Dorsolateral prefrontal cortex (tissue), 122 donors: ENCODE measurements at places on chromosomes 4 and X.

DNA sequence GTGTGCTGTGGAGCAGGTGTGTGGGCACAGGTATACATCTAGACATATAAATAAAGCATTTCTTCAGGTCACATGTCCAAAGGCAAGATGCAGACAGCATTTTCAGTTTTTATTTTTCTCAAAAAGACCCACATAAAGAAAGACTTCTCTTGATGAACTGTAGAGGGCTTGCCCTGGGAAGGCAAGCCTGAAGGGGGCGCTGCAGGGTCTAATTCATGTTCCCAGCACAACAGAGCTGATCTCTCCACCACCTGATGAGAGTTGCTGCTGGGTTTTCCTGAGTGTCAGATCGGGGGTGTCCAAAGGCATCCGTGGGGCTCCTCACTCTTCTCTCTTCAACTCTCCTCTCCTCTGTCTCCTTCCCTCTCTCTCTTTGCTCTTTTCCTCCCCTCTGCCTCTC is 26.6 kb downstream of the ADRA2C start:
- no peak for DNase-seq

- no peak for DNase-seq
Observed at GRCh38 chrX:1327651-1328304, 8.8 kb upstream of the IL3RA start.

- no peak for DNase-seq
Observed at GRCh38 chr4:57041020-57041419, 62.3 kb downstream of the POLR2B start.

GRCh38 chr4:188695261-188695660 is 556.0 kb downstream of the TRIML1 start:
- no peak for DNase-seq

- no peak for DNase-seq
Observed at GRCh38 chrX:13761606-13762414, 27.3 kb downstream of the OFD1 start.
